ENCODE measurements at places on chromosomes 4 and X.
A peak's percentile ranks its signal among the peaks of the same experiment; 100 is the strongest.

DNA sequence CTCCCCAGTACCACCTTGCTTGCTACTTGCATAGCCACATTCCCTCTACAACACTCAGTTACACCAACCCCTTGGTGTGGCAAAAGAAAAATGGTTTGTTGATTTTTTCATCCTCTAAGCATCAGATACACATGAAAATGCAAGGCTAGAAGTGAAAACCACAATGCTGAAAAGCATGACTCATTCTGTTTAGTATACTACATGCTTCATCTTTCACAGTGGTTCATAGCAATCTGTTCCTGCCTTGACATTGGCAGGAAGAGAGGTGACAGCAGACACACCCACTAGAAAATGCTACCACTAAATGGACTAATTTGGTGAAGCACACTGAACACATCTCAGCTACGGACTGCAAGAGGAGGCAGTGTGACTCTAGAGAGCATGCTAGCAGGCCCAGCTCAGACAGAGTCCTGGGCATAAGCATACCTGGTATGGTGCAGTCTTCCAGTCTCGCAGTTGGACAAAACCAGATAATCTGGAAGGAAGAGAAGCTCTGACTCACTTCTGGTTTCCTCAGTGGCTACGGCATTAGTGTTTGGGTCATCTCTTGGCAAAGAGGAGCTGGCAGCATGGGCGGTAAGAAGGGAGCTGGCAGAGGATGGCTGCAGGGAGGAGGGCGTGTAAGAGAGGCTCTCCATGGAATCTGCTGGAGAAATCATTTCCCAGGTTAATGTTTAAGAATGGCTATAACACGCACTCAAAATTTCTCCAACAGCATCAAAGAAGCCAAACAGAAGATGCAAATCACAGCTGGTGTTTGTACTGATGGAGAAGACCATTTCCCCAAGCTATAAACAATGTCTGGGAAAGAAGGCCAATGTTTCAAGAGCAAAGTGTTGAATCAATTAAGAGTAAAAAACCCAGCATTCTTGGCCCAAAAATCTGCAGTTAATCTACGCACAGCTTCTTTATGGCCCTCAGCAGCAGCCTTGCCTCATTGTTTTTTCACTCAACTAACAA lies 37.8 kb downstream of the GAB3 start:
- DNase-seq, result peak; percentile 71

- DNase-seq, result peak; percentile 78
Observed at GRCh38 chrX:1462596-1463251, 10.0 kb upstream of the ASMTL start.

GRCh38 chr4:151744614-151745013 lies 16.2 kb downstream of the GATB start:
- DNase-seq, result peak; percentile 93

DNA sequence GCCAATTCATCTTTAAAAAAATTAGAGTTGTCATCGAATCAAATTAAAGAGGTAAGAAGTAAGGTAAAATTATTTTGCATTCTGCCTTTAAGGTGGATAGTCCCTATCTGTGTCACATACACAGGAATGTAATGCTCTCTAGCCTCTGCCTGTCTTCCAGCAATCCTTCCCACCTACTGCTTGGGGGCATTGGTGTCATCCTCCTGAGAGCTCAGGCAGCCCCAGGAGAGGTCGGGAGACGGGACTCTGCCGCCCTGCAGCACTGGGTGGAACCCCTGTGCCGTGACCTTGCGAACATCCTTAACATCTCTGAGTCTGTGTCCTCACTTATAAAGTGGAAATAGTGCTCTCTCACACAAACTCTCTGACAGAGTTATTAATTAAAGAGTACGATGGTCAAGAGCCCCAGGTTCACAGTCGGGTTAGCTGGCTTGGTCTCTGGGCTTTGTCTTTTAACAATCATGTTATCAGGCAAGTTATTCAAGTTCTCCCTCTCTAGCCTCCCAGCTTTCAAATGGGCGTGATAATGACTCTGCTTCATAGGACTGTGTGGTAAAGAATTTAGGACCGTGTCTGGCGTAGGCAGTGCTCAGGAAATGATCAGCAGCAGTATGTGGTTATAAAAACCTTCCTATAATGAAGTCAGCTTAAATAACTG lies 10.2 kb downstream of the TLR3 start:
- DNase-seq, result no peak

DNA sequence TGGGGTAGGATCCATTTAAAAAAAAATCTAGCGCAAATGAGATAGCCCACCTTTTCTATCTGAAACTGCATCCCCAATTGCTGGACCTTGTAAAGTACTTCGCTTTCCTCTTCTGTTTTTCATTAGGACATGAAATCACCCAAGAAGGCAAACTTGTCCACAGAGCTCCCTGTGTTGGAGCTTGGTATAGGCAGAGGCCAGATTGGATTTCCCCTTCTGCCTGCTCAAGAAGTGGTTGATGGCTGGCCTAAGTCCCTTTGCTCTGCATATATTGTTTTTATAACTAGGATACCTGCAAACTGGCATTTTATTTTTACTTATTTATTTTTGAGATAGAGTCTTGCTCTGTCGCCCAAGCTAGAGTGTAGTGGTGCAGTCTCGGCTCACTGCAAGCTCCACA lies 28.4 kb downstream of the RNF4 start:
- DNase-seq, result no peak

DNA sequence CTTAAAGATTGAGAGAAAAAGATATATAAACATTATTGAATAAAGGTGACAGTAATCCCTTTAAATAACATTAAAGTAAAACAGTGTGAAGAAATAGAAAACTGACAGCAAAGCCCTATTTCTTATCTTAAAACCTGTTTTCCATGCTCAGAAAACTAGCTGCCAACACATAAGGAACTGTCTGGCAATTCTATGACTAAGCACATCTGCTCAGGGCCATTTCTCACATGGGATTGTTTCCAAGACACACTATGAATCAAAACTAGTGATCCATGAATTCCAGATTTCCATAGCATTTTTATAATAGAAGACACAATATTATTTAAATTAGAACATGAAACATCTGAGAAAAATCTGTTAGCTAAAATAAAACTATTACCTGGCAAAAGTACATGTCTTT lies 113.4 kb downstream of the SCLT1 start:
- DNase-seq, result peak; percentile 82

- DNase-seq, result no peak
Observed at GRCh38 chr4:57966987-57967760, 857.0 kb upstream of the IGFBP7 start.

GRCh38 chr4:114728426-114728825 lies 129.8 kb downstream of the UGT8 start:
- no peak for DNase-seq

DNA sequence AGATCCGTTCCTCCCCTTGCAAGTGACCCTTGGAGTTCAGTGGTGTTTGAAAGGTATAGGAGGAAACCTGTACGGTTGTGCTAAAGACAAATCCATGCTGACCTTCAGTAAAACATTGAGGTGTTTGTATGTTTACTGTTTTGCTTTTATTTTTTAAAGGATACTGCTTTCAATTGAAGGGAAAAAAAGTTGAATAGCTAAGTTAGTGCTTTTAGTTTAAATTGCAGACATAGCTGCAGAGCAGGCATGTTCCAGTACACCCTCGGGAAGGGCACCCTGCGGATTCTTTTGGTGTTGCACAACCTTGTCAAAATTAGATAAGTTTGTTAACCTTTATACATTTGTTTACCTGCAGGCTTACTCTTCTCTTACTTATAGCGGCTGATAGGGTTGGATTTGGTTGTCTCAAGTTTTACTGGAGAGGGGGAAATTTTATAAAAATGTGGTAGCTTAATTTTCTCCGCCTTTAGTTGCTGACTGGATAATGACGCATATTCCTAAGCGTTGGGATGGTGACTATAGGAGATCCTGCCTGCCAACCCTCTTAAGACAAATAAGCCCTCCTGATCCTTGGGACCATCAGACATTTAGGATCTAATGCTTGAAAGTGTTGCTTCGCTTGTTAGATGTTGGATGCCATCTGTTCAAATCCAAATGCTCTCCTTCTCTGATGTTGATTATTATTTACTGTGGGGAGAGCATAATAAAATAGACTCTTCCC lies 2.0 kb downstream of the RAPGEF2 start:
- peak; percentile 72 for DNase-seq
